ENCODE measurements at places on chromosomes 3 and 15.

DNA sequence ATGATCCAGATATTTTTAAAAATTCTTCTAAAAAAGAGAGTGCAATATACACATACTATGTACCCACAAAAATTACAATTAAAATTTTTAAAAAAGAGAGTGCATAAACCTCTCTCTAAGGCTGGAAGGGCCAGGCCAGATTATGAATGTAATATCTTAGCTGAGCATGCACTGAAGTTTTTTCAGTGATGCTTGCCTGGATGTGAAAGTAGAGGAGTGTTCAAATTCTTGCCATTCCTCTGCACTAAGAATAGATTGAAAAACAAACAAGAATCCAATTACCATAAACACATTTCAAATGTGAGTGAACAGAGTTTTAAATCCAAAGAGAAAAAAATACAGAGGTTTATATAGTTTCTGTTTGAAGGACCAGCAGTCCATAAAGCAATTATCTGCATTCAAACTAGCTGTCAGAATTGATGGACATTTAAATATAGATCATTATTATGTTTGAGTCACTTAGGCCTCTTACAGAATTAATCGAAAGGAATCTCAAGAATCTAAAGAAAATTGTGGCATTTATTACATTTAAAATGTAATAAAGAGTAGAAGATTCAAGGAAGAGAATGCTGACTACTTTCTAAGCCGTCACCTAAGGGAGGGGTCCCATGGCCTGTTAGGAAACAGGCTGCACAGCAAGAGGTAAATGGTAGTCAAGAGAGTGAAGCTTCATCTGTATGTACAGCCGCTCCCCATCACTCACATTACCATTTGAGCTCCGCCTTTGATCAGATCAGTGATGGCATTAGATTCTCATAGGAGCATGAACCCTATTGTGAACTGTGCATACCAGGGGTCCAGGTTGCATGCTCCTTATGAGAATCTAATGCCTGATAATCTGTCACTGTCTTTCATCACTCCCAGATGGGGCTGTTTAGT lies 159.3 kb upstream of the MDFIC2 start:
- peak; percentile 30 for DNase-seq

DNA sequence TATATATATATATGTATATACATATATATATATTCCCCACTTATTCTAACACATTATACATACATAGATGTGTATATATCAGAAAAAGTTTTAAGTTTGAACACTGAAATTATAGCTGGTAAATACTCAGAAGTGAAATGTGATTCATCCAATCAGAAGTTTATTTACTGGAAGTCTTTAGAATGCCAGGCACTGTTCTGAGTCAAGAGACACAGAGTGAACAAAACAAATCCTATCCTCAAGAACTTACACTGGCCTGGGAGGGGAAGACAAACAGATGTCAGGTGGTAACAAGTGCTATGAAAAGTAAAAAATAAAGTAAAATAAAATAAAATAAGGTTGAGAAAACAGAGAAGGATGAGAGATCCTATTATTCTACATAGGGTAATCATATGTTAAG lies 13.4 kb downstream of the DHX36 start:
- peak; percentile 78 for DNase-seq

- no peak for DNase-seq
Measured at GRCh38 chr15:62278534-62278933, 113.4 kb upstream of the C2CD4B start.

GRCh38 chr15:101178931-101179330 lies 72.9 kb downstream of the CHSY1 start:
- DNase-seq: no peak

DNA sequence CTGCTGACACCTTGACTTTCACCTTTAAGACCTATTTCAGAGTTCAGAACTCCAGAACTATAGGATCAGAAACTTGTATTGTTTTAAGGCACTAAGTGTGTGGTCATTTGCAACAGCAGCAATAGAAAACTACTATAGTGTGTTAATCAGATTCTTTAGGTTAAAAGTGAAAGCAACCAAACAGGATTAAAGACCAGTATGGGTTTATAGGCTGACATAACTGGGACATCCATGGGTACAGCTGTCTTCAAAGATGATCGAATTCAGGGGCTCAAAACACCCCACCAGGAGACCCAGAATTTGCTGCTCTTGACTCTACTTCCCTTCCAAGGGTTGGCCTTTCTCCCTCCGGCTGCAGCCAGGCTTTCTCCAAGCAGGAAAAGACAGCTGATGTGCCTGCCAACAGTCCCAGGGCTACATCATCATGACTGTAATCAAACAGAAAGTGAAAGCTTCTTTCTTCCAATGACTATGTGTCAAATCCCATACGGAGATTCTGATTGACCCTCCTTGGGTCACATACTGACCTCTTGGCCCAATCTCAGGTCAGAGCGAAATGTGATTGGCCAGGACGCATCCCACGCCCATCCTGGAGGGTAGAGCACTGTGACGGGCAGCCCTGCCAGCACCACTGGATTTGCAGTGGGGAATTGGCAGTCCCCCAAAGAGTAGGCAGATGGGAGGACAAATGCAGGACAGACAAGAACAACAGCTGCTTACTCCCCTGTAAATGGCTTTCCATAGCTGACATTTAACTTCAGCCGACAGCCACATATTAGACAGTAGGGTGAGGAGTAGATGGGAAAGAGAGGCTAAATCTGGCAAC lies 51.4 kb upstream of the RNF7 start:
- DNase-seq: peak; percentile 57

DNA sequence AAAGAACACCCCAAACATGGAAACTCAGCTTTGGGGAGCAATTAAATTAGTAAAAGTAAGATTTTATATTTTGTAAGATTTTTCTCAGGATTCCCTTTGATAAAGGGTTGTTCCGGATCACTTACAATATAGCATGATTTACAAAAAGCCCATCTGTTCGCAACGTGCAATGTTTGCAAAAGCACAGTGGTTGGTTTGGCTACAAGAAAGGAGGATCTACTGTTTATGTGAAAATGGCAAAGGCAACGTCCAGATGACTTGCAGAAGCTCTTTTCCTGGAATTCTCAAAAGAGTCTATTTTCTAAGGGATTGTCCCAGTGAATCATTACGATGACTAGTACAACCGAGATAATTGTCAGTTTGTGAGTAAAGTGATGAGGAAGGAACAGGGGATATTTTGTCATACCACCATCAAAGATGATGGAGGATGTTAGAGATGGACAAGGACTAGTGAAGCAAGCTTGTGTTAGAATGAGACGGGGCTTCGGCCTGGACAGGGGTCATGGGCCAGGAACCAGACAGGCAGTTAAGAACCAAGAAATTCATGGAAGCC lies 71.6 kb downstream of the CRYGS start:
- no peak for DNase-seq

Data from renal cortical epithelial cell (primary cell).